ENCODE measurements at places on chromosomes 13 and 19.
A peak's percentile ranks its signal among the peaks of the same experiment; 100 is the strongest.

DNA sequence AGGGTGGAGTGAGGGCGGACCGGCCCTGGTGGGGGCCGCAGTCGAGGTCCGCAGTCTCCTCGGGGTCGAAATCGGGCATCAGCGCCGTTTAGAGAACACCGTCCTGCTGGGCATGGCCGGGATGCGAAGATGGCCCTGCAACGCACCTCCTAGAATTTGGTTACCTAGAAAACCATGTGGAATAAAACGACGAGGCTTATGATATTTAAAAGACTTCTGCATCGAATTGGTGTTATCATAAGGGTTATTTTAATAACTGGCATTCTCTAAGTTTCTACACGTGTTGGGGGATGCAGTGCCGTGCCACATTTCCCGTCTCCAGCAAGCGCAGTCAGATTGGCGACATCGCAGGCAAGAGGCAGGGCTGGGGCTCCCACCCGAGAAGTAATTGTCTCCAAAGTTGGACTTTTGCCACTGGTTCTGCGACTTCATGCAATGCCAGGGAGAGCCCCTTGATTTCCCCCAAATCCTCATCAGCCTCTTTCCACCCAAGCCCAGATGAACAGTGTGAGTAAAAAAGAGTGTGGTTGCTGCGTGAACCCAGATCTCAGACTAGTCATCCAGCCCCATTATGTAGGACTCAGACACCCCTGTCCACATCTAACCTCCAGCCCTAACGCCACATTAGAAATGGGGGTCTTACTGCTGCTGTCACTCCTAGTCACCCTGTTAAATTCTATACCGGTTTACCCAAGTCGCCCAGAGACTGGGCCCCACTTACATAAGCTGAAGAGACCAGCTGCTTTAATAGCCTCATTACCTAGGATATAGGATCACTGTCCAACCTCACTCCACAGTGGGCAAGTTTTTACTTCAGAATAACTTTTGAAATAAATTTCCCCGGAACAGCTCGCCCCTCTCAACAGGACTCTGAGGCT, 571 bp upstream of the DHRS12 start:
- DNase-seq, result peak; percentile 56

- DNase-seq, result no peak
Observed at GRCh38 chr13:35347679-35348205, 128.7 kb downstream of the MAB21L1 start.

- no peak for DNase-seq
Observed at GRCh38 chr19:17136021-17136420, 60.4 kb downstream of the MYO9B start.

GRCh38 chr19:51743405-51743804, 8.3 kb downstream of the FPR1 start:
- DNase-seq, result no peak

DNA sequence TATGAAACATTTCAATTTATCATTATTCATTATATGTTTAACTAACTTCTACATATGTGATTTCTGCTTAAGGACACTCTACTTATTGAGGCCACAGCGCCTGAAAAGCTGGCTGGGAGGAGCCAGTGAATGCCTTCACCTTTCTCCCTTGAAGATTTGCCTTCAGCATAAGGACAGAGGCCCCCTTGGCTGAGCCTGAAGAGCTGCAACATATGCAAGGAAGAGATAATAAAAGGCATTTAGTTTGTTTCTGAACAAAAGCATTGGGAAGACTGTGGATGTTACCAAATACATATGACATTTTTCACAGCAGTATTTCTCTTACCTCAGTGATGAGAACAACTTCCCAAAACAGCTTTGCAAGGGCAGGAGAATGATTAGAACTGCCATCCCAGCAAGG, 92.1 kb downstream of the ABCC4 start:
- no peak for DNase-seq

GRCh38 chr13:99363949-99364348, 56.8 kb upstream of the GPR183 start:
- no peak for DNase-seq

DNA sequence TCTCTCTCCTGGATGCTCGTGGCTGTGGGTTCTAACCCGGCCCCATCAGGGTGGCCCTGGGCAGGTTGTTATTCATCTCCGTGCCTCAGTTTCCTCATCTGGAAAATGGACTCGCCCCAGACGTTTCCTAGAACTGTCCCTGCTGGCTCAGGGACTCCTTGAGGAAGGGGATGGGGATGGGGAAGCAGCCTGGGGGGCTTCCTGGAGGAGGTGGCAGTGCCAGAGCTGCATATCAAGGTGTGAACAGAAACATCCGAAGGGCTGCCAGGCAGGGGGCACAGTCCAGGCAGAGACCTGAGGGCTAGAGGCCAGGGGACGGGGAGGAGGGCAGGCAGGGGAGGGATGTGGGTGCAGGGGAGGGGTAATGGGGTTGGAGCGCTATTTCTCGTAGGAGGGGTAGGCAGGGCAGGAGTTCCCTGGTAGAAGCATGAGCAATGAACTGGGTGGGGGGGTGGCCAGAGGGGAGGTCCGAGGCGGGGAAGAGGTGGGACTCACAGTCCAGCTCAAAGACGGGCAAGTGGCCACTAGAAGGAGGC, 3.6 kb upstream of the ELANE start:
- no peak for DNase-seq
